ENCODE measurements at places on chromosomes 3 and 15.

- DNase-seq, result no peak
Measured at GRCh38 chr3:182914341-182914740, 66.0 kb downstream of the DCUN1D1 start.

- DNase-seq, result no peak
Measured at GRCh38 chr3:36477655-36478054, 97.4 kb downstream of the STAC start.

DNA sequence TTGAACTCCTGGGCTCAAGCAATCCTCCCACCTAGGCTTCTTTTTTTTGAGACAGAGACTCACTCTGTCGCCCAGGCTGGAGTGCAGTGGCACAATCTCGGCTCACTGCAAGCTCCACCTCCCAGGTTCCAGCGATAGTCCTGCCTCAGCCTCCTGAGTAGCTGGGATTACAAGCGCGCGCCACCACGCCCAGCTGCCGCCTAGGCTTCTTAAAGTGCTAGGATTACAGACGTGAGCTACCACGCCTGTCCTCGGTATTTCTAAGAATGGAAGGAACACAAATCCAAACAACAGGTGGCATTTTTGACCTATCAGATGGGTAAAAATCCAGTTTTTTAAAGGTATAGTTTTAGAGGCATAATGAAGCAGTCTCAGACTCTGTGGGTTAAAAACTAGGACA is 113.8 kb downstream of the ANP32A start:
- no peak for DNase-seq

GRCh38 chr15:40410476-40410875 is 4.9 kb downstream of the IVD start:
- DNase-seq, result no peak

DNA sequence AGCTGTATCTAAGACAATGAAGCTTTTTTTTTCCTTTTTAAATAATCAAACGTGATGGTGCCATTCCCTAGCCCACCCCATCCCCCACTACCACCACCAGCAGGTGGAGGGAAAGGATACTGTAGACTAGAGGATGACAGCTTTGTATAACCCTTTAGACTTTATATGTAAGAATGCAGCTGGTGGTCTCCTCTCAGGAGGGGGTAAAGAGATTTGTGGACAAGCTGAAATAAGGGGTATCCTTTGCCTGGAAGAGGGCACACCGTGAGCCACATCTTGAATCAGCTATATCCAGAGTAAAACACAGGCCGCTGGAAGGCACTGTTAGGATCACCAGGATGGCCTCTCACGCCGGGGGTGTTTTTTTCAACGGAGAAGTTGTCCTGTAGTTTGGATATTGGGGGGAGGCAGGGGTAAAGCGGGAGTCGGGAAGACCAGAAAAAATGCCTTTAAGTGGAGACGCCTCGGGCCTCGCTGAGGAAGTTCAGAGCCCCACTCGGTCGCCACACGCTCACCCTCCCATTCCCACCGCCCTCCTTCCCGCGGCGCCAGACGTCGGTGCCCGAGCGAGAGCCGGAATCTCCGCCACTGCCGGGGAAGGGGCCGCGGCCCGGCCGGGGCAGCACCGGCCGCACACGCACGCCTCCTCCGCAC is 986 bp downstream of the KPNA4 start:
- DNase-seq, result peak; percentile 30

GRCh38 chr3:140344601-140345205 is 333.2 kb upstream of the TRIM42 start:
- DNase-seq, result no peak

DNA sequence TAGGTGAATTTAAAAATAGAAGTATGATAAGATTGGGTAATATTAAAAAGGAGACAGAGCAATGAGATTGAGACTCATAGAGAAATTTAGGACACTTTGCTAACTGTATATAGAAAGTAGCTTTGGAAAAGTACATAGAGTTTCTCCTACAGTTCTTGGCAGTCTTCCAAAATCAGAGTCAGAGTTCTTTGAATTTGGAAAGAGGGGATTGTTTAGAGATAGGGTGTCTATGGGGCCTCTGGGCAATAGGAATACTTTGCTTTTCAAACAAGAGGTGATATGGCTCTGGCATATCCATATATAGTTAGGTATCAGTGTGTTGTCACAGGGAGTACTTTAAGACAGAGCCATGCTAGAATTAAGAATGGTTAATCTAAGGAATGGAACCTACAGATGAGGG is 477.1 kb upstream of the KCNMB2 start:
- no peak for DNase-seq

DNA sequence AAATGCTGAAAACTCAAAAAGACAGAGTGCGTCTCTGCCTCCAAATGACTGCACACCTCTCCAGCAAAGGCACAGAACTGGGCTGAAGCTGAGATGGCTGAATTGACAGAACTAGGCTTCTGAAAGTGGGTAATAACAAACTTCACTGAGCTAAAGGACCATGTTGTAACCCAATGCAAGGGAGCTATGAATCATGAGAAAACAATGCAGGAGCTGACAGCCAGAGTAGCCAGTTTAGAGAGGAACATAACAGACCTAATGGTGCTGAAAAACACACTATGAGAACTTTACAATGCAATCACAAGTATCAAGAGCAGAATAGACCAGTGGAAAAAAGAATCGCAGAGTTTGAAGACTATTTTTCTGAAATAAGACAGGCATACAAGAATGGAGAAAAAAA is 10.1 kb upstream of the AVEN start:
- DNase-seq, result no peak

- no peak for DNase-seq
Measured at GRCh38 chr3:122342803-122343202, 17.8 kb downstream of the CSTA start.

Data from OCI-LY7 (cell line).